ENCODE measurements at places on chromosomes 16 and 17.

GRCh38 chr17:72967977-72968585 lies 124.4 kb downstream of the SLC39A11 start:
- no peak for DNase-seq

DNA sequence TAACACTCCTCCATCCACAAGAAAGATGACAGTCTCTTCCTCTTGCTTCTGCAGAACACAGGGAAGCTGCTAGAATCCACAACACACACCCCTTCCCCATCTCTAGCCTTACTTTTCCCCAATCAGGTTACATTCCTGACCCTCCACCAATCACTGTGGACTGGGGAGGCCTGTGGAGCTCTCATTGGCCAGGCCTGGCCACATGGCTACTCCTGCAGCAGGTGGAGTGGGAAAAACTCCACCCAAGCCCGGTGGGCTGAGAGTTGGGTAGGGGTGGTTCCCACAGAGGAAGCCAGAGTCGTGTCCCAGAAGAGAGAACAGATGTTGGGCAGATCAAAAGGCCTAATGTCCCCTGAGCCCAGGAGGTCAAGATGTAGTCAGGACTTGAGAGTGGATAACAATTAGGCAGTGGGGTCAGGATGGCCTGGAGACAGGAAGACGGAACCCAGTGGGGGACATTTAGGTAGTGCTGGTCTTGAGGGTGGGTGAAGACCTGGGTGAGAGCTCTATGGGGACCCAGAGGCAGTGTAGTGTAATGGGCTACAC lies 22.1 kb downstream of the COQ7 start:
- no peak for DNase-seq

DNA sequence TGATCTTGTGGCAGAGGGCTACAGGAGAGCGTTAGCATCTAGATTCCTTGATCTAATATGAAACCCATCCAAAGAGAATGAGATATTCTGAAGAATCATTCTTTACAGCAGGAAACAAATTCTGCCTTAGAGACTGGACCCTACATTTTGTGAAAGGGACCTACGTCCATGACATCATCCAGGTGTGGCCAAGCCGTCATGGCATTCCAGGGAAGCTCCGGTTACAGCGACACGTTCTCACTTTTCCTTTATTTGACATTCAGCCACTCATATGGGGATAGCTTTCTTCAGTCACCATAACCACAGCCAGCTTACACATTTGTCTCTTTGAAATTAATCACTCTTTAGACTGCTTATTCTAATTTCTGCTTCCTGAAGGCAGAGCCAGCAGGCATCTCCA lies 408.1 kb downstream of the XYLT1 start:
- no peak for DNase-seq

DNA sequence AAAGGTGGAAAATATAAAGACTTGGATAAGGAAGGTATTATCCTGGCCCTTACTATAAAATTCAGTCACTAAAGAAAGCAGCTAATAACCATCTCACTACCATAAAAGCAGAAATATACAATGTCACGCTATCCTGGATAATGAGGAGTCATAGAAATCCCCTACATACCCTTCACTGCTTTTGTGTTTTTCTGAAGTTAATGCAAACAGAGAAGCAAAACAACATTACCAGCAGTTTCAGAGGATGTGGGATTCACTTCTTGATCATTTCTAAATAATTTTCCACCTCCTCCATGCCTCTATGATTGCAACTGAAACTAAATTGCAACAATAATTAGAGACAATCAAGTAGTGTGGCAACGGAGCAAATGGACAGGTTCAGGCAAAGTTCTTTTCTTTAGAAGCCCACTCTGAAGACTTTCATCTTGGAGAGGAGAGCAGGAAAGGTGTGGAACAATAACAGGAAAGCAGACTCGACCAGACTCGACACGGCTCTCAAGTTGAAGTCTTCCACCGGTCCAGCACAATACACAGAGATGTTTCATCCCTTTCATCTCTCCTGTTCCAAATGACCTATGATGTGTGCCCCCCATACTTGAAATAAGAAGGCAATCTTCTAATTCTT lies 10.2 kb downstream of the CYTH1 start:
- peak; percentile 52 for DNase-seq

GRCh38 chr17:50205111-50205962 lies 3.9 kb upstream of the COL1A1 start:
- DNase-seq: no peak

GRCh38 chr17:21374441-21375161 lies 1.6 kb upstream of the KCNJ12 start:
- DNase-seq: no peak

- DNase-seq: peak; percentile 56
Measured at GRCh38 chr17:82985973-82986372, 93.4 kb upstream of the METRNL start.

GRCh38 chr17:1882836-1883235 lies 53.0 kb downstream of the RPA1 start:
- DNase-seq: peak; percentile 47

DNA sequence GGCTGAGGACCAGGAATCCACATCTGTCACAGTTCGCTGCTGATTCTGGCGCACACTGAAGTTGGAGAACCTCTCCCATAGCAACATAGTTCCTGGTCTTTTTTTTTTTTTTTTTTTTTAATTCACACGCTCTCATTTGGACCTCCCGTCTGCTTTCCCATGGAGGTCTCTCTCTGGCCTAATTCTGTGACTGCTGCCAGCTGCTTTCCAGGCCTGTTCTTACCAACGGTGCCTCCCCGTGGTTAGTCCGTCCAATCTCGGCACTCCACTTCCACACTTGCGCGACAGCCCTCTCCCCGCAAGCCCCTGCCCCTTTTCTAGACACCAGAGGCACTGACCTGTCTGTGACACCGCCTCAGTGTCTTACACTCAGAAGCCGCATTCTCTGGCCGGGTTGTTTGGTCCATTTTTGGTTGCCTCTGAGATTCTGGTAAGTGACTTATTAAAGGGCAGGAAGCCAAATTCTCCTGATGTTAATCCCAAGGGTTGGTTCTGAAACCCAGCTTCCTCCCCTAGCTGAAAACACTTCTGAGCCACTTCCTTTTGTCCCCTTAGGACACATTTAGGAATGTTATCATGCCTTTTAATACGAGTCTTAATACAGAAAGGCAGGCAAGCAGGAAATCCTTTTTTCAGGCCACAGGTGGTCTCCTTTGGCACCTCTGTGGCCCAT lies 1.1 kb upstream of the AKTIP start:
- DNase-seq: no peak

GRCh38 chr17:74493331-74493833 lies 26.9 kb downstream of the CD300A start:
- peak; percentile 68 for DNase-seq

DNA sequence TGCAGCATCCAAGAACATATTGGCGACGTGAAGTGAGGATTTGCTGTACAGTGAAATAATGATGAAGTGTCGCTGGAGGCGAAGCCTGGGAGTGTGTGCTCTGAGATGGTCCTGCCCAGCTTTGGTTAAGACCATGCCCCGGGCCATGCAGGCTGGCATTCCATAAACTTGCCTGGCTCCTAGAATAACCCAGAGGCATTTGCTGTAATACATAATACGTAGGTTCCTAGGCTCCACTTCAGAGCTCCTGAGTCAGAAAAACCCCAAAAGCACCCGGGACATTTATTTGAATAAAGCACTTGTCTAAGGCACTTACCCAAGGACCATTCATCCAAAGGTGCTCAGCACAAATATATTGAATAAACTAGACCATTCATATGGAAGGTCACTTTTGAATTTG lies 279.3 kb downstream of the ABCC12 start:
- DNase-seq: no peak

DNA sequence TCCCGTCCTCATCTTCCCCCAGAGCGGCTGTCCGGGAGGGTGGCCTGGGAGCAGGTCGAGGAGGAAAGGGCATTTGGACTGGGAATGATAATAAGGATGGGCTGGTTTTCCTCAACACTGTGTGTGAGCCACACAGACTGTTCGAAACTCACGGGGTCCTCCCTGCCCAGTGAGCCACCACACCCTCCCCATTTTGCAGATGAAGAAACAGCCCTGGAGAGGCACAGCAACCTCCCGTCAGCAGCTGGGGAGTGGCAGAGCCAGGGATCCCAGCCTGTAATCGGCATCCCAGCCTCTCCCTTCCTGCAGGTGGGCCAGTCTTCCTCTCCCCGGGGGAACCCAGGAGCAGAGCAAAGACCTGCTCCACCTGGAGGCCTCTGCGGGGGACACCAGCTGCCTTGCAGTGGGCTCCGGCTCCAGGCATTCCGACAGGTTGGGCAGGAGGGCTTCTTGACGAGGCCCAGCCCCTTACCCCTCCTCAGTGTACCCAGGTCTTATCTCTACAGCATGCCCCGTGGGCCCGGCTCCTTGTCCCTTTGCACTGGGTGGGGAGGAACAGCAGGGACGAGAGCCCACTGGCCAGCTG lies 23.8 kb downstream of the ENGASE start:
- DNase-seq: no peak

- no peak for DNase-seq
Measured at GRCh38 chr17:57152967-57153528, 68.0 kb downstream of the AKAP1 start.

DNA sequence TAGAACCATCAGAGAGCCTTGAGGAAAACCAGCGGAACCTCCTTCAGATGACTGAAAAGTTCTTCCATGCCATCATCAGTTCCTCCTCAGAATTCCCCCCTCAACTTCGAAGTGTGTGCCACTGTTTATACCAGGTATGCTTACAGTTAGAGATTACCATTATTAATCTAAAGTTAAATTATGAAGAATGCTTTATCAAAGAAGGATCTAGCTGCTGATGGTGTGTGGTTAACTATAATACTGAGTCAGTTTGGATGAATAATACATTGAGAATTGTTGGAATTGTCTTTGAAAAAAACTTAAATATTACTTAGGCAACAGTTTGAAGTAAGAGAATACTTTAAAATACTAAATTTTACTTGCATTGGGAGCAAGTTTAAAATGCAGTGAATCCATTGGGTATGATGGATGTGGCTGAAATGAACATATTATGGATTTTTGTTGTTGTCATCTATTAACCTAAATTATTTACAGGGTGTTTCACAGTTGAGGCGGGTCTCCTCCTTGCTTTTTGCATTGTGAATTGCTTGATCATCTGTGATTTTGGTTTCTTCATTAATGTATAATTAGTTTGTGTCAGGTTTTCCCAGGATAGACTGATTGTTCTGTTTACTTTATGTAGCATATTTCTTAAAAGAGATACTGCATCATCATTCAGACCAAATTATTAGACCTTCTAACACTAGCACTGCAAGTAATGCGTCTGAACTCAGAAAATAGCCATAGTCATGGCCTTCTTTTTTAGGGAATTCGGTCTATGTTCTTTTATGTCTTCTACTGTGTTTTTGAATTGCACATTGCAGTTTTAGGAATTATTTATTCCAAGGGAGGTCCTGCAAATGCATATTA lies 47.8 kb downstream of the OMG start:
- no peak for DNase-seq

- no peak for DNase-seq
Measured at GRCh38 chr16:47986031-47986430, 169.8 kb downstream of the ABCC12 start.

DNA sequence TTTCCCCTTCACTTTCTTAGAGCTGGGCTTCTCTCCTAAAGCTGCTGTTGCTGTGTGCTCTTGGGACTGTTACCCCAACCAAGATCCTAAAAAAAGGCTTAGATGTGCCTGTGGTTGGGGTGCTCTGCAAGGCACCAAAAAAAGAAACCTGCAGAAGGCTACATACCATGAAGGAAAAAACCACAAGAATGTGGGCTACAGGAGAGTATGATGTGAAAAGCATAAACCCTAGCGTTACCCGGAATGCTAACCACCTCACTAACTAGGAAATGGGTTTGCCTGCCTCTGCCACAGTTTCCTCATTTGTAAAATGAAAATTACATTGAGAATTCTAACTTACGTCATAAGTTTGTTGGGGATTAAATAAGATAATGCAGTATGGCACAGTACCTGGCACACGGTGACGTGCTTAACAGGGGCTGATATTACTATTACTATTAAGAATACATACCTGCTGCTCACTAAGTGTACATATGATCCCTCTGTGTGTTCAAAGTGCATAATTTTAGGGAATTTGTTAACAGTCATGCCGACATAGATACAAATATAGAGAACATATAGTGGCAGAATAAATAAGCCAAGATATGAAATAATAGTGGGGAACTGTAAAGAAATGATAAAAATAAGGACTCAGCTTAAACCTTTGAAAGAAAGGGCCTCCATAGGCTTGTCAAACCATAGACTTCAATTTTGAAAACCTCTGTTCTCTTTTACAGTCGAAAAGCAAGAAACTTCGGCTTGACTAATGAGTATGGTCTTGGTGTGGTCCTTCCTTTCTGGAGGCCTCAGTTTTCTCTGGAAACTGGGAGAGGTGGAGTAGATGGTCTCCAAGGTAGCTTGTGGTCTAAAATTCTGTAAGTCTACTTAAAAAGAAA lies 177.8 kb upstream of the TBX2 start:
- no peak for DNase-seq

GRCh38 chr17:273981-274832 lies 78.4 kb downstream of the RPH3AL start:
- no peak for DNase-seq

GRCh38 chr16:48106446-48106845 lies 49.3 kb downstream of the ABCC12 start:
- DNase-seq: no peak

- peak; percentile 43 for DNase-seq
Measured at GRCh38 chr17:63665527-63666214, 34.3 kb downstream of the LIMD2 start.
